ENCODE measurements at places on chromosomes 1 and 21.

GRCh38 chr21:23402929-23403520 lies 2204.3 kb downstream of the MRPL39 start:
- no peak overlapping the region for H3K4me3 ChIP-seq
- H3K27me3 ChIP-seq = no peaks in the 10 kb centered on the region
- H3K36me3 ChIP-seq = no peaks in the 10 kb centered on the region

DNA sequence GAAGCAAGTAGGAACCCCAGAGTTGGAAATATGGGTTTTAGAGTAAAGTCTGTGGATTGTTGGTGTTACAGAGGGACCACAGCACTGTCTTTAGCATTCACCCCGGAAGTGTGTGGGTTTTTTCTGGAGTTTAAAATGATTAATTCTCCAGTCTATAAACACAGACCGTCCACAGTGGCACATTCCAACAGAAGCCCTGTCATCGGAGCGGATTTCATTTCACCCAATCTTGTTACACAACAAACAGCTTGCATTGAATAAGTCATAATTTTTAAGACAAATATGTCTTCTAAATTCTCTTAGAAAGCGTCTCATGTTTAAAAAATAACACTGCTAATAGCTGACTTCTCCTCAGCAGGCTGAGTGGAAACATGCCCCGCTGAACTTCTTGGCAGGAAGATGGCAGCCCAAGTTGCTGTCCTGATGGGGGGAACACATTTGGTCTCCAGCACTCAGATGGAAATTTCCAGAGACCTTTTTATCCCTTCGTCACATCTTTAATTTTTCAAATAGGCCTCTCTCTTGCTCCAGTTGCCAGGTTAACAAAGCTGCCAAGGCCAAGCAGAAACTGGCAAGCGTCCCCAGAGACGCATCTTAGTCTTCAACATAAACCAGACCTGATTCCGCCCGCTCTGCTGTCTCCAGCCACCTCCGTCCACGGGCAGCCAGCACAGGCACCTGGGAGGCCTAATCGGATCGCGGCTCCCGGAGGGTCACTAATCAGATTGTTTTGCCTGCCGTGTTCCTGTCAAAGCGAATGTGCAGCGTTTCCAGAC lies 28.8 kb upstream of the SLC19A1 start:
- H3K36me3 ChIP-seq = no peaks in the 10 kb centered on the region
- no peak overlapping the region for H3K27ac ChIP-seq
- DNase-seq = no peak
- H3K4me3 ChIP-seq = no peak overlapping the region

GRCh38 chr21:40507978-40508377 lies 339.0 kb downstream of the DSCAM start:
- no peak overlapping the region for H3K4me3 ChIP-seq
- H3K27ac ChIP-seq = no peak overlapping the region
- no peak for DNase-seq
- no peaks in the 10 kb centered on the region for H3K27me3 ChIP-seq
- H3K4me1 ChIP-seq = no peaks in the 10 kb centered on the region
- H3K36me3 ChIP-seq = no peaks in the 10 kb centered on the region

DNA sequence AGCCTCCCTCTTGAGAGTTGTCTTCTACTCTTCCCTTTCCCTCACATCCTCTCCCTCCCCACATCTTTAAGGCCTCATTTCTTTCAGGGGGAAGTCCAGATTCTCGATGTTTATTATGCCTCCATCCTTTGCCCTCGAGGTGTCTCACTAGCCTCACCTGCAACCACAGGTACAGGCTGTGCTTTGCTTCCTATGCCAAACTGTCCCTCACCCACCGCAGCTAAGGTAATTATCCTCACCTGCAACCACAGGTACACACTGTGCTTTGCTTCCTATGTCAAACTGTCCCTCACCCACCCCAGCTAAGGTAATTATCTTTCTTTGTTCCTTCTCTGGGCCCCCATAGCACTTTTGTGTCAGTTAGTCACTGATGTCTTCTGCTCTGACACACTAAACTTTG lies 328.1 kb upstream of the SNX7 start:
- H3K4me1 ChIP-seq = no peaks in the 10 kb centered on the region
- no peak overlapping the region for H3K27ac ChIP-seq
- no peaks in the 10 kb centered on the region for H3K36me3 ChIP-seq

DNA sequence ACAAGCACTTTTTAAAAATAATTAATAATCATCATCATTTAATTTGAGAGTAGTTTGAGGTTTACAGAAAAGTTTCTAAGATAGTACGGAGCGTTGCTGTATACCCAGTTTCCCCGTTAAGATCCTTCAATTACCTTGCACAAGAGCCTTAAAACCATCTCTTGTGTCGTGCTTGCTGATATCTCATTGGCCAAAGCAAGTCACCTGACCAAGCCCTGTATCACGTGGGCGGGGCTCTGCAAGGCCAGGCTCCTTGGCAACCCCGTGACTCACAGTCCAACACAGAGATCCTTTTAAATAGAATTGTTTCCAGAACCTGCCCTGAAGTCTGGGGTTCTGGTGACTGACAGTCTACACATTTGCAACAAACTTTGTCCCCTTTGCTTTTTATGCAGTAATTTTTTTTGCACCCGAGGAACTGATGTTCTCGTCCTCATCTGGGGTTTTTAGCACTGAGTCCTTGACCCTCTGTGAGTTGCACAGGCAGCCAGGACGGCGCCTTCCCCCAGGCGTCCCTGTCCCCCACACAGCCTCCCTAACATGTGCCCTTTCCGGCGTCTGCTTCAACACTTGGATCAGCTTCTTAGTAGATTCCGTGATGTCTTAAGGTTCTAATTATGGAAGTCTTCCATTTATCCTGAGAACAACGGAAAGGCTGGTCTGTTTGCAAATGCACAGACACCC lies 183.3 kb upstream of the TMEM51 start:
- peaks cover 5% of the 10 kb centered on the region for H3K36me3 ChIP-seq
- peak; percentile 30 for DNase-seq
- H3K27ac ChIP-seq = no peak overlapping the region
- no peak overlapping the region for H3K4me3 ChIP-seq
- peaks cover 11% of the 10 kb centered on the region for H3K4me1 ChIP-seq

DNA sequence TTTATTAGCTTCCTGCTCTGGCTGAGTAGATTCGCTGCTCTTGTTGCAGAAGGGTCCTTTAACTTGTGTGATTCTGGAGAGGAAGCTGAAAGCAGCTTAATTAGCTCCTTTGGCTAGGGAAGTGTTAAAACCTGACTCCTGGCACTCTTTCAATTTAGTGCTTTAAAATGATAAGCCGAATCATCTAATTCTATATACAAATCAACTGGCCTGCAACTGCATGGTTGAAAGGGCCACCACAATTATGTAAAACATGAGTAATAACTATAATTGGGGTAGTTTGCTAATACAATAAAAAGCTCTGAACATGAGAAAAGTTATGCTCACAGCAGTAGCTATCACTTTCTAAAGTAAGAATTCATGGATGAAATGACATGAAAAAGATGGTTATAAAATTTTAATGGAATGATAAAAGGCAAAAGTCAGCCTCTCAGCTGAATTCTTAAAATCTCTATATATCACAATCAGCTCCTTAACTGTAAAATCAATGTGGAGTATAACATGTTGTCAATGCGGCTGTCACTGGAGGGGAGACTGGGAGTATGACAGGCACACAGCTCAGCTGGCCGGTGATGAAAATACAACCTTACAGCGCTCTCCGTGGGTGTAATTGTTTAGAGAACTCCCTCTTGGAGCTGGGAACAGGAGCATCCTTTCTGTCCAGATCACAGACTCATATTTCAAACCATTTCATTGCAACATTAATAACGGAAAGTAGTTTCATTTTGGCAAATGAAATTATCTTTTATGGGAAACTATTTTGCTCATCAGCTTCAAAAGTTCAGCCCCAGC lies 324.4 kb downstream of the KCTD3 start:
- H3K36me3 ChIP-seq = no peaks in the 10 kb centered on the region
- H3K4me3 ChIP-seq = no peak overlapping the region
- H3K27me3 ChIP-seq = no peaks in the 10 kb centered on the region
- DNase-seq = no peak

GRCh38 chr1:155199792-155200191 lies 7.9 kb downstream of the THBS3 start:
- DNase-seq = no peak
- H3K27me3 ChIP-seq = no peaks in the 10 kb centered on the region
- peaks cover 6% of the 10 kb centered on the region for H3K36me3 ChIP-seq
- H3K4me3 ChIP-seq = no peak overlapping the region

DNA sequence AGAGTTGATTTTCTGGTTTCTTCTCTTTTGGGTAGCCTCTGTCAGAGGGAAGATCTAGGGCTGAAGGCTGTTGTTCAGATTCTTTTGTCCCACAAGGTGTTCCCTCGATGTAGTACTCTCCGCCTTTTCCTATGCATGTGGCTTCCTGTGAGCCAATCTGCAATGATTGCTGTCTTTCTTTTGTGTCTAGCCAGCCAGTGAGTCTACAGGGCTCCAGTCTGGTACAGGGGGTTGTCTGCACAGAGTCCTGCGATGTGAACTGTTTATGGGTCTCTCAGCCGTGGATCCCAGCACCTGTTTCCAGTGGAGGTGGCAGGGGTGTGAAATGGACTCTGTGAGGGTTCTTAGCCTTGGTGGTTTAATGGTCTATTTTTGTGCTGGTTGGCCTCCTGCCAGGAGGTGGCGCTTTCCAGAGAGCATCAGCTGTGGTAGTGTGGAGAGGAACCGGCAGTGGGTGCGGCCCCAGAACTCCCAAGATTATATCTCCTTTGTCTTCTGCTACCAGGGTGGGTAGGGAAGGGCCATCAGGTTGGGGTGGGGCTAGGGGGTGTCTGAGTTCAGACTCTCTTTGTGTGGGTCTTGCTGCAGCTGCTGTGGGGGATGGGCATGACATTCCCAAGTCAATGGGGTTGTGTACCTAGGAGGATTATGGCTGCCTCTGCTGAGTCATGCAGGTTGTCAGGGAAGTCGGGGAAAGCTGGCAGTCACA lies 81.3 kb upstream of the C21orf91 start:
- no peak overlapping the region for H3K27ac ChIP-seq
- H3K4me3 ChIP-seq = no peak overlapping the region
- H3K36me3 ChIP-seq = no peaks in the 10 kb centered on the region
- H3K27me3 ChIP-seq = no peaks in the 10 kb centered on the region
- no peak for DNase-seq

- H3K4me3 ChIP-seq = no peak overlapping the region
- no peaks in the 10 kb centered on the region for H3K36me3 ChIP-seq
- H3K27me3 ChIP-seq = peaks cover 5% of the 10 kb centered on the region
- H3K27ac ChIP-seq = no peak overlapping the region
- peaks cover 6% of the 10 kb centered on the region for H3K4me1 ChIP-seq
Observed at GRCh38 chr1:114107474-114108435, 45.9 kb downstream of the SYT6 start.

DNA sequence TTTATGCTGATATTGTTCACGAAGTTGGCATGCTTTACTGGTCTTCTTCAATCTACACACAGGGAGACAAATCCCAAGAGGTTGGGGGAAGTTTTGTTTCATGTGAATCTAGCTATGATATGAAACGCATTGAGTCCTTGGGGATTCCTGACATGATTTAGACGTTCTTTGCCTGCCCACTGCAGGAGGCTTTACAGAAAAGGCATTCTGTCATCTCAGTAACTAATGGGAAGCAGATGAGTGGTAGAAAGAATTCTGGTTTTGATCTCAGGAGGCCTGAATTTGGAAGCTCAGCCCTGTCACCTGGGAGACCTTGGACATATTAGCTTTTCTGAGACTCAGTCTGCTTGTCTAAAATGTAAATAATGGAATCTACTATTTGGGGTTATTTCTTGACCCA lies 383.0 kb upstream of the NFIA start:
- DNase-seq = no peak
- no peaks in the 10 kb centered on the region for H3K36me3 ChIP-seq
- H3K27ac ChIP-seq = no peak overlapping the region
- no peaks in the 10 kb centered on the region for H3K27me3 ChIP-seq
- no peaks in the 10 kb centered on the region for H3K4me1 ChIP-seq
- no peak overlapping the region for H3K4me3 ChIP-seq

- H3K4me3 ChIP-seq = peak overlapping the region; percentile 35
- H3K4me1 ChIP-seq = peaks cover 11% of the 10 kb centered on the region
- H3K36me3 ChIP-seq = peaks cover 1% of the 10 kb centered on the region
- DNase-seq = peak; percentile 55
Observed at GRCh38 chr1:199226163-199226562, 587.3 kb downstream of the PTPRC start.

GRCh38 chr1:85445906-85446305 lies 19.1 kb downstream of the DDAH1 start:
- no peaks in the 10 kb centered on the region for H3K4me1 ChIP-seq
- H3K4me3 ChIP-seq = no peak overlapping the region
- H3K27me3 ChIP-seq = no peaks in the 10 kb centered on the region
- H3K27ac ChIP-seq = no peak overlapping the region
- no peak for DNase-seq

- H3K4me3 ChIP-seq = peak overlapping the region; percentile 95
- H3K27me3 ChIP-seq = no peaks in the 10 kb centered on the region
- no peak for DNase-seq
- H3K27ac ChIP-seq = peak overlapping the region; percentile 67
Observed at GRCh38 chr1:156752843-156753482, 1.5 kb upstream of the HDGF start.

GRCh38 chr1:87989346-87989745 lies 660.7 kb downstream of the LMO4 start:
- DNase-seq = no peak
- H3K36me3 ChIP-seq = no peaks in the 10 kb centered on the region
- H3K4me3 ChIP-seq = no peak overlapping the region
- H3K4me1 ChIP-seq = no peaks in the 10 kb centered on the region
- no peaks in the 10 kb centered on the region for H3K27me3 ChIP-seq

DNA sequence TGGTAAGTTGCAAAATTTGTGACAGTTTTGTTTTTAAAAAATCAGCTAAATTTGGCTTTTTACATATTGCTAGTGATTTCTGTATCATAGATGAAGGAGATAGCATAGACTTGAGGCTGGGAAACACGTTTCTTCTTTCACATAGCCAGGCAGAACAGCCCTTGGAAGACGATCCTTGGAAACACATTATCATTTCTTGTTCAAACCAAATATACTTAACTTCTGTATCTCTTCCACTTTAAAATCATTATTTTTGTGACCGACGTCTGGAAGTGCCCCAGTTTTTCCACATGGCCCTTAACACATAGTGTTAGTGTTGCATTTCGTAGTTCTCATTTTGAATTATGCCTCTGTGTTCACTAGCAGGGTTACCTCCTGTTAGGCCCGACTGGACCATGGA lies 193.5 kb downstream of the SDCCAG8 start:
- no peak for DNase-seq
- H3K27ac ChIP-seq = no peak overlapping the region
- H3K4me3 ChIP-seq = no peak overlapping the region
- peaks cover 14% of the 10 kb centered on the region for H3K4me1 ChIP-seq

DNA sequence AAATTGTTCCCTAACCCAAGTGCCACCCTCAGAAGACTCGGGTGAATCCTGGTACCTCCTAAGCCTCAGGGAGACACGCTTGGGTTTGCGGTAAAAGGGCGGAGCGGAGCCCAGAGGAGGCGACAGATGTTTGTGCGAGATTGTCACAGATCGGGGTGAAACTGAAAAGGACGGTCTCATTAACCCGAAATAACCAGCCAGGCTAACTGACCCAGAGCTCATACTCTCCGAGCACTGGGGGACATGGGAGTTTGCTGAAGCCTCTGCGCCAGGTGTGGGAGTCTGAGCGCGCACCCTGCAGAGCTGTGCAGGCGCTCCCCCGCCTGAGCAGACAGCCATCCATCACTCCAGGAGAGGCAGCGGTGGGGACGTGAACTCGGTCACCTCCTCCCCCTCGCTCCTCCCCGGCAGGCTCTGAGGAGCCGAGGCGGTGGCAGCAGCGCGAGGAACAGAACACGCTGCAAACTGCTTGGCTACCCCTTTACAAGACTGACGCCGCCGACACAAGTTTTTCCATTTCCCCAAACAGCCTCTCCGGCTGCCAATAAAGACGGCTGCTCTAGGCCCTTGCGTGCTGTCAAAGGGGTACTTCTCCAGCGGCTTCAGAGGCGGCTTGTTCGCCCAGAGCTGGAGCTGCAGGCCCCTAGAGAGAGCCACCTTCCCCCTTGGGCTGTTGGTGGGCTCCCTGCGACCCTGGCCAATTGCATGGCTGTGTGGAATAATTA lies 43.5 kb downstream of the RRAGC start:
- no peak overlapping the region for H3K27ac ChIP-seq
- peak overlapping the region; percentile 53 for H3K4me3 ChIP-seq
- no peak for DNase-seq
- no peaks in the 10 kb centered on the region for H3K36me3 ChIP-seq

Measured in T-helper 2 cell treated with Interferon-gamma antibody and Interleukin-4, amounts not matched to agents 5 μg/mL and 100 μg/mL, for 36 hours (primary cell).